ENCODE measurements at places on chromosomes 7 and 10.

- DNase-seq = no peak
Measured at GRCh38 chr7:131004371-131004770, 270.4 kb upstream of the KLF14 start.

- DNase-seq = no peak
Measured at GRCh38 chr7:85749696-85750453, 563.0 kb upstream of the SEMA3D start.

DNA sequence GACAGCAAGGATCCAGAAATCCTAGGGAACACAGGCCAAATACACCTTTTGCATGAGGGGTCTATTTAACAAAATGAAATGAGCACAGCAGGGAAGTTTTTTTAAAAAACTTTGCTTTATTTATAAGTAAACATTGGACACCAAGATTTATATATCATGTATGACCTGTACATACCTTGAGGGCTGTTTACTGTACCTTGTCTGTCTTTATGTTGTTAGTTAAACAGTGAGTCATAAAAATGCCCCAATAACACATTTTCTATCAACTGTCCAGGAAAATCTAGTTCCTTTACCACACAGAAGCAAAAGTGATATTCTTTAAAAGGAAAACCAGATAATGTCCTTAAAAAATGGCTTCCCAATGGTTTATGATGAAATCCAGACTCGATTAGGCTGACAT is 45.1 kb upstream of the AGR3 start:
- DNase-seq = no peak

- DNase-seq = no peak
Measured at GRCh38 chr7:4711634-4712033, 29.5 kb downstream of the FOXK1 start.

GRCh38 chr7:137453356-137453755 is 109.8 kb upstream of the PTN start:
- no peak for DNase-seq

DNA sequence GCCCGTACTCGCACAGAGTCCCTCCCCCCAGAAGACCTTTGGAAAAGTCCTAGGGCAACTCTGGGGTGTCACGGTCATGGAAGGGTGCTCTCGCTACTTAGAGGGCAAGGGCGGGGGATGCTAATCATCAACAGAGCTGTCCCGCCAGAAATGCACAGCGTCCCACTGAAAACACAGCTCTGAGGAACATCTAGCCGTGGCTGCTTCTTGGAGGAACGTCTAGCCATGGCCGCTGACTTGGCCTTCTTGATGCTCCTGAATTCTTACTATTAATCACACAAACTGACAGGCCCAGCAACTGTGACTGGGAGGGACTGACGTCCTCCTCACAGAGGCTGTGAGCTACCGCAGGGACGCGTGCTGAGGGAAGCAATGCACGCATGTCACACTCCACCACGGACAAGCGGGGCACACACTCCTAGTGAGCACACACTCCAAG is 1.7 kb downstream of the TUBGCP2 start:
- no peak for DNase-seq

GRCh38 chr10:104581884-104582601 is 59.0 kb upstream of the SORCS3 start:
- DNase-seq = no peak

- DNase-seq = no peak
Measured at GRCh38 chr7:40760987-40761386, 626.2 kb downstream of the SUGCT start.

DNA sequence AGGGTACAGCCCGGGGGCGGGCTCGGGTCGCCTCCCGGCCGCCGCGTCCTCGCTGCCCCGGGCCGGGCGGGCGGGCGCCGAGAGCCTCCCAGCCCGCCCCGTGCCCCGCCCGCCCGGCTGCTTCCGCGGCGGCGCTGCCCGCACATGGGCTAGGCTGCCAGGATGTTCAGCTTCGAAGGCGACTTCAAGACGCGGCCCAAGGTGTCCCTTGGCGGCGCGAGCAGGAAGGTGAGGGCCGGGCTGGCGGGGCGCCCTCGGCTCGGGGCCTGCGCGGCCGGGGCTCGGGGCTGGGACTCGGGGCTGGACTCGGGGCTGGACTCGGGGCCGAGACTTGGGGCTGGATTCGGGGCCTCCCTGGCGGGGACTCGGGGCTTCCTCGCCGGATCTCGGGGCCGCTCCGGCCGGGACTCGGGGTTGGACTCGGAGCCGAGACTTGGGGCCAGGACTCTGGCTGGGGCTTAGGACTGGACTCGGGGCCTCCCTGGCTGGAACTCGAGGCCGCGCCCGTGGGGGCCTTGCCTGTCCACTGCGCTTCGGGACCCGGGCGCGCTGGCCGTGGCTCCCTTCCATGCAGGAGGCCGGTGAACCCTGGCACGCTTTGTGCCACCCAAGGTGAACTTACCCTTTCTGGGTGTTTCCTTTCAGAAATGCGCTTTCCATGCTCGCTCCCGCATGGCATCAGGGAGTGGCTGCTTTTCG is 534 bp downstream of the UBE3C start:
- peak; percentile 69 for DNase-seq

DNA sequence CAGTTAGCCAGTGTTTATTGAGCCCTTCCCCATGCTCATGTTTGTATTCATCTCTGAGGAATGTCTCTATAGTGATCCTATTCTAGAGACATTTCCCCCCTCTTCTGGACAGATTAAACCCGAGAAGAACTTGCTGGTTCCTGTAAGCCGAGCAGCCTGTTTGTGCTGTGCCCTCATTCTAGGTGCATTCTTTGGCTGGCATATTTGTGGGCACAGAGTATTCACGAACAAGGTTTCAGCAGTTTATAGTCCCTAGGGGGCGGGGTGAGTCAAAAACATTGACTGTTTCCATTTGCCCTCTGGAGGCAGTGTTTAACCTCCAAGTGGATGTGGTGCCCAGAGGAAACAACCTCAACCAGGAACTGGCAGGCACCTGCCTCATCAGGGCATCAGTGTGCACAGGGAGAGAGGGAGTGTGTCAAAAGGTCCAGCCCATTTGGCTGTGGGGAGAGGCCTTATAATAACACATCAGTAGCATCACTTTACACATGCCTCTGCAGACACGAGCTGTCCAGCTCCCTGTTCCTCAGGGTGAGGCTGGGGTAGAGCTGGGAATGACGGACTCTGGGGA is 273.3 kb upstream of the LRGUK start:
- no peak for DNase-seq

DNA sequence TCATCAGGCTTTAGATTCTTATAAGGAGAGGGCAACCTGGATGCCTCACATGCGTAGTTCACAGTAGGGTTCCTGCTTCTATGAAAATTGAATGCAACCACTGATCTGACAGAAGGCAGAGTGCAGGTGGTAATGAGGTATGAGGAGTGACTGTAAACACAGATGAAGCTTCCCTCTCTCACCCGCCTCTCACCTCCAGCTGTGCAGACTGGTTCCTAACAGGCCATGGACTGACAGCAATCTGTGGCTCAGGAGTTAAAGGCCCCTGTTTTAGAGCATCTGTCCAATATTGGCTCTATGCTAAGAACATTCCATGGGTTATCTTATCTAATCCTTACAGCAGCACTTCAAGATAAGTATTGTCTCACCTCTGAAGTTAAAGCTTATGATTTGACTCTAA is 213.5 kb upstream of the NRP1 start:
- no peak for DNase-seq

DNA sequence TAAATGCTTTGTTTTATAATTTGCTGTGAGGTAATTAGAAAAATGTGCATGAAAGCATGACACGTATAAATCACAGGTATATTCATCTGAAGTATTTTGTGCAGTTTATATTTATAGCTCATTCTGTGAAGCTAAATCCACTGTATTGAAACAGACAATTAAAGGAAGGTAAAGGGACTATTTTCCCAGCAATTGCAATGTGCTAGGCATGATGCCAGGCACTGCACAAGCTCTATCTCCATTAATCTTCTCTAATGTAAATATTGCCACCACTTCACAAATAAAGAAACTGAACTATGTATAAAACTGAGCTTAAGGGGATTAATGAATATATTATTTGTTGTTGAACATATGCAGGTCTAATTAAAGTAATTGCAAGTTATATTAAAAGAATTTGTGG is 1012.5 kb downstream of the NRG3 start:
- no peak for DNase-seq

- no peak for DNase-seq
Measured at GRCh38 chr10:60170250-60170649, 219.4 kb downstream of the ANK3 start.

DNA sequence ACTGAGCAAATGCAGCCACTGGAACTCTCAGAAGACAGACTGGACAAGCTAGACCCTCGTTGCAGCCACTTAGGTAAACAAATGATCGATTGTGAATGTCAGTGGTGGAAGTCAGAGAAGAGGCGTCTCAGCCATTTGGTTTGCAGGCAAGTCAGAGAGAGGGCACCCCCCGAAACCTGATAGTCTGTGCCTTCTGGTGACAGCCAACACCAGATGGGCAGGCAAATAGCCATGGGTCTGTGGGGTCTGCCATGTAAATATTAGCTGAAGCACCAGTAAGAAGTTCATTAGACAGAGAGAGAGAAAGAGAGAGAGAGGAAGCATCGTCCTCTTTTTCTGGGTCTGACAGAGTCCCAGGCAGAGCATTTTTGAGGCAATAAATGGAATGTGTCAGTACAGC is 5.4 kb downstream of the PPP1R17 start:
- DNase-seq = no peak

DNA sequence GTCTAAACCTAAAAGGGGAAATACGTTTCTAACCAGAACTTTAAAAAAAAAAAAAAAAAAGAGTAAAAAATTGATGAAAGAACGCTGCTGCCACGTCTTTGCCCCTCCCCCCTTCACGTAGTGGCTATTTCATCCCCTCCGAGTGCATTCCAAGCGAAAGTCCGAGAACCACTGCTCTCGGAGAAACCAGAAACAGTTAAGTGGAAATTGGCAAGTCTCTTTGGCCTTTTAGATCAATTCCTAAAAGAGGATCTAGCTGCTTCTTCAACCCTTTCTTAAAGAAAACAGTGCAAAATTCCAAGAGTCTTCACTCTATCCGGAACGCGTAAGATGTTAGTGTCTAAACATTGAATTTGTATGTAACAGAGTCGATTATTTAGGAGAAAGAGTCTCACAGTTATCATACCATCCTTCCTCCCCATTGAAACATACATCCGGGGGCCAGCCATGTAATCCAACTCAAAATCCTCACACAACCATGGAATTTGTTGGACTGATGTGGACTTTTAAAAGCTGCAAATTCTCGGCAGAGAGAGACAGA is 1.1 kb downstream of the P4HA1 start:
- no peak for DNase-seq

- DNase-seq = no peak
Measured at GRCh38 chr10:78744056-78744455, 324.7 kb upstream of the ZMIZ1 start.

DNA sequence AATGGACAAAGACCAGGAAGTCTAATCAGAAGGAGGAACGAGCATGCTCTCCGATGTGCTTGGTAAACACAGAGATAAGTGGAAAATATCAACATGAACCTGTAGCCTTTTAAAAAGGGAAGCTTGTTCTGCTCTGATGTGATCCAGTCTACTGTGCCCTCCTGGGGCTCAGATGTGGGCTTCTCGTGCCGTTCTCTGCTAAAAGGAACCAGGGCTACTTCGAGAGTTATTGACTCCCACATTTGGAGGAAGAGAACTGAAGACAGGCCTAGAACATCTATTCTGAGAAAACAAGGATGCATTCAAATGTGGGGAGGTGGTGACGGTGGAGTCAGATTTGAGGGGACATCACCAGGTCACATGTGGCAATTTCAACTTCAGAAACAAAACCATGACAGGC is 325.4 kb downstream of the GLRX3 start:
- no peak for DNase-seq

DNA sequence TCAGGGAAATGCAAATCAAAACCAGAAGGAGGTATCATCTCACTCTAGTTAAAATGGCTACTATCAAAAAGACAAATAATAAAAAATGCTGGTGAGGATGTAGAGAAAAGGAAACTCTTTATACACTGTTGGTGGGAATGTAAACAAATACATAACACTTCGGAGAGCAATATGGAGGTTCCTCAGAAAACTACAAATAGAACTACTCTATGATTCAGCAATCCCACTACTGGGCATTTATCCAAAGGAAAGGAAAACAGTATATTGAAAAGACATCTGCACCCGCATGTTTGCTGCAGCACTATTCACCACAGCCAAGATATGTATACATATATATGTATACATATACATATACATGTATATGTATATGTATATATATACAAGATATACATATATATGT is 94.2 kb downstream of the C10orf90 start:
- no peak for DNase-seq
